ENCODE measurements at places on chromosomes 1 and 21. TPM values are rescaled to one million over a fixed set of nuclear protein-coding genes. Genes with fewer than 3 reads are reported as not detected.

The PRRX1 gene
- polyA plus RNA-seq, result 356 TPM

The DRAXIN gene
- 0.57 TPM for polyA plus RNA-seq

The KCNA10 gene
- polyA plus RNA-seq, result not detected

The F3 gene
- 1.8 TPM for polyA plus RNA-seq

The IGSF9 gene
- 0.86 TPM for polyA plus RNA-seq

The RUSC1 gene
- polyA plus RNA-seq, result 43.1 TPM

The CRNN gene
- polyA plus RNA-seq, result not detected

The OR14K1 gene
- polyA plus RNA-seq, result not detected

The MMP23B gene
- 1.2 TPM for polyA plus RNA-seq

The BSND gene
- polyA plus RNA-seq, result not detected

The AMY2A gene
- polyA plus RNA-seq, result not detected

The NID1 gene
- 49.3 TPM for polyA plus RNA-seq

The CHRM3 gene
- 0.16 TPM for polyA plus RNA-seq

The S100A8 gene
- polyA plus RNA-seq, result not detected

The S100A2 gene
- polyA plus RNA-seq, result 31.4 TPM

The NBPF6 gene
- not detected for polyA plus RNA-seq

The RAB25 gene
- not detected for polyA plus RNA-seq

The CASP9 gene
- polyA plus RNA-seq, result 19.2 TPM

The LEPR gene
- polyA plus RNA-seq, result 2.3 TPM

The NUP210L gene
- polyA plus RNA-seq, result not detected

The CLEC20A gene
- not detected for polyA plus RNA-seq

The C1orf122 gene
- polyA plus RNA-seq, result 63.2 TPM

The TMPRSS2 gene
- not detected for polyA plus RNA-seq

The LCE1E gene
- not detected for polyA plus RNA-seq

The CASQ2 gene
- not detected for polyA plus RNA-seq

The NT5C1A gene
- polyA plus RNA-seq, result 0.73 TPM

The RUNX3 gene
- not detected for polyA plus RNA-seq

The NUDT4B gene
- polyA plus RNA-seq, result 24.7 TPM

The LINGO4 gene
- not detected for polyA plus RNA-seq

The HSD11B1 gene
- polyA plus RNA-seq, result 0.23 TPM

The KRTAP19-5 gene
- not detected for polyA plus RNA-seq

The AVPR1B gene
- polyA plus RNA-seq, result not detected

The MMEL1 gene
- polyA plus RNA-seq, result 0.16 TPM
